ENCODE measurements at places on chromosomes 6 and 20.

DNA sequence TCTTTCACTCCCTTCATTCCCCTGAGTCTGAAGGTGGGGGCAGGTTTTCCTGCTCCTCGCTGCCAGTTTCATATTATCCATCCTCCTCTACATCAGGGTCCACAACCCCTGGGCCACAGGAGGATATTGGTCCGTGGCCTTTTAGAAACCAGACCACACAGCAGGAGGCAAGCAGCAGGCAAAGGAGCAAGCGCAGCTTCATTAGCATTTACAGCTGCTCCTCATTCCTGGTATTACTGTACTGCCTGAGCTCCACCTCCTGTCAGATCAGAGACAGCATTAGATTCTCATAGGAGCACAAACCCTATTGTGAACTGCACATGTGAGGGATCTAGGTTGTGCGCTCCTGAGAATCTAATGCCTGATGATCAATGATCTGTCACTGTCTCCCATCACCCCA is 380.3 kb downstream of the ARHGAP18 start:
- no peak for DNase-seq

GRCh38 chr20:34747479-34747878 is 43.3 kb downstream of the TP53INP2 start:
- no peak for DNase-seq

DNA sequence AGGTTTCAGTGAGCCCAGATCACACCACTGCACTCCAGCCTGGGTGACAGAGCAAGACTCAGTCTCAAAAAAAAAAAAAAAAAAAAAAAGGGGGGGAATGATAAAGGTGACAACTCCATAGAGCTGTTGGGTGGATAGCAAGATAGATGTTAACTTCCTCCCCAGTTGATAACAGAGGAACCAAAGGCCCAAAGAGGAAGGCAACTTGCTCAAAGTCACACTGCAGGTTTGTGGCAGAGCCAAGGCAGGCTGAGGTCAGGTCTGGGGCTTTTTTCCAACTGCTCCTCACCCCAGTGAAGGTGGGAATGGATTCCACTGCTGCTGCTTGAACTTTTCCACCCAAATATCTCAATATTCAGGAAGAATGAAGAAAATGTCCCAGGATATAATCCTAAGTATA is 26.7 kb downstream of the HCK start:
- DNase-seq: no peak

- DNase-seq: no peak
Observed at GRCh38 chr6:16337295-16337975, 99.0 kb downstream of the GMPR start.

GRCh38 chr6:52293067-52293466 is 8.5 kb upstream of the MCM3 start:
- no peak for DNase-seq

DNA sequence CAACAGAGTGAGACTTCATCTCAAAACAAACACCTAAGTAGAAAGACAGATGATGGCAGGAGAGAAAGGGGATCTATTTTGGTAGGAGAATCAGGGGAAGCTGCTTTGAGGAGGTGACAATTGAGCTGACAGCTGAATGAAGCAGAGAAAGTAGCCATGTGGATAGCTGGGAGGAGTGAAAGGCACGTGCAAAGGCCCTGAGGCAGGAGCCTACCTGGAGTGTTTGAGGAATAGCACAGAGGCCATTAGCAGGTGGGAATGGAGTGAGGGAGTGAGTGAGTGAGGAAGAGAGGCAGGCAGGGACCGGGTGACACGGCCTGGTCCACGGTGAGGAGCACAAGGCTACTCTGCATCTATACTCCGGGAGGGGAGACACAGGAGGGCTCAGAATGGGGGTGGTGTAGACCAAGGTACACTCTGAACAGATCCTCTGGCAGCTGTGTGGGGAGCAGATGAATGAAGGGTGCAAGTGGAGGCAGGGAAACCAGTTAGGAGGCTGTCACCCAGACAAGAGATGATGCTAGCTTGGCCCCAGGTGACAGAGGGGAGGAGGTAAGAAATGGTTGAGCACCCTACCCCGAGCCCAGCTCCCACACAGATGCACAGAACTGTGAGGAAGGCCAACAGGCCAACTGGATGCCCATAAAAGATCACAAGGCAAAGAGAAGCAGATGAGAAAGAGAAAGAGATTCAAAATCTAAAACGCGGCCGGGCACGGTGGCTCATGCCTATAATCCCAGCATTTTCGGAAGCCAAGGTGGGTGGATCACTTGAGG is 43.6 kb downstream of the NFATC2 start:
- no peak for DNase-seq

DNA sequence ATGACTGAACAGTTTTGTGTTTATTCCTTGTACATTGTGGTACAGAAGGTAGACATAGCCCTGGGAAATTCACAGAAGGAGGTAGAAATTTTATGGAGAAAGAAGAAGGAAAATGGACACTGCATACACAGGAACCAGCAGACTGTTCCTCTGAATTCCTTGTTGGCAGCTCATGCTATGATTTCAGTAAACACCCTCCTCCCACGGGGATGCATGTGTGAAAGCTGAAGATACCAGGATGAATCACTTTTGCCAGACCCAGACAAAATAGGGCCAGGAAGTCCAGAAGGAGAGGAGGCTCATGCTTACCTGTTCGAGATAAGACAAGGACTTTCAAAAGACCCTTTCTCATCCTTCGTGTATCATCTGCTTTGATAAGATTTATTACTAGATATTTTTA is 110.3 kb upstream of the GGTLC1 start:
- no peak for DNase-seq

- no peak for DNase-seq
Observed at GRCh38 chr20:22462975-22463914, 121.1 kb downstream of the FOXA2 start.

- DNase-seq: no peak
Observed at GRCh38 chr6:31354864-31355582, 2.0 kb downstream of the HLA-B start.
